ENCODE measurements at places on chromosomes 1 and 21.

GRCh38 chr1:8025061-8025670 lies 943 bp downstream of the ERRFI1 start:
- peak; percentile 37 for DNase-seq

DNA sequence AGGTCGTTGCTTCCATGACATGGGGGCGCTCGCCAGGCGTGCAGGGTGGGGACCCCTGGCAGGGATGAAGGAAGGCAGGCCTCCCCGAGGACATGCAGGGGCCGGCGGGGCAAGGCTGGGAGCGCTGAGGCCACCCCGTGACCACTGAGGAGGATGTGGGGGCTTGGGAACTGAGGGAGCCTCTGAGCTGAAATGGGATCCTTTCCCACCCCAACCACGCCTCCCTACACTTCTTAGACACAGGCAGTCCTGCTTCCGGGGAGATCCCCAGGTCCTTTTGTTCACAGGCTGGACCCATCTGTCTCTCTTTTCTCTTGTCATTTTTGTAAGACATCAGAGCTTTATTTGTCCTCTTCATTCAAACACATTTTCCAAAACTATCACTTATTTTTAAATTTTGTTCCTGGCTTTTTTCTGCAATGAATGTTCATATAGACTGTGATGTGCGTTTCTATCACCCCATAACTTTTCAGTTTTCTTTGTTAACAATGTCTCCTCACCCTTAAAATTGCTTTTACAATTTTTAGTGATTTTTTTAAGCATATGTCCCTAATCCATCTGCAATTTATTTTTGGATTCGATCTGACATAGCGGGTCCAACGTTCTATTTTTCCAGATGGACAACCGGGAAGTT lies 156.7 kb upstream of the BACE2 start:
- DNase-seq, result peak; percentile 38

DNA sequence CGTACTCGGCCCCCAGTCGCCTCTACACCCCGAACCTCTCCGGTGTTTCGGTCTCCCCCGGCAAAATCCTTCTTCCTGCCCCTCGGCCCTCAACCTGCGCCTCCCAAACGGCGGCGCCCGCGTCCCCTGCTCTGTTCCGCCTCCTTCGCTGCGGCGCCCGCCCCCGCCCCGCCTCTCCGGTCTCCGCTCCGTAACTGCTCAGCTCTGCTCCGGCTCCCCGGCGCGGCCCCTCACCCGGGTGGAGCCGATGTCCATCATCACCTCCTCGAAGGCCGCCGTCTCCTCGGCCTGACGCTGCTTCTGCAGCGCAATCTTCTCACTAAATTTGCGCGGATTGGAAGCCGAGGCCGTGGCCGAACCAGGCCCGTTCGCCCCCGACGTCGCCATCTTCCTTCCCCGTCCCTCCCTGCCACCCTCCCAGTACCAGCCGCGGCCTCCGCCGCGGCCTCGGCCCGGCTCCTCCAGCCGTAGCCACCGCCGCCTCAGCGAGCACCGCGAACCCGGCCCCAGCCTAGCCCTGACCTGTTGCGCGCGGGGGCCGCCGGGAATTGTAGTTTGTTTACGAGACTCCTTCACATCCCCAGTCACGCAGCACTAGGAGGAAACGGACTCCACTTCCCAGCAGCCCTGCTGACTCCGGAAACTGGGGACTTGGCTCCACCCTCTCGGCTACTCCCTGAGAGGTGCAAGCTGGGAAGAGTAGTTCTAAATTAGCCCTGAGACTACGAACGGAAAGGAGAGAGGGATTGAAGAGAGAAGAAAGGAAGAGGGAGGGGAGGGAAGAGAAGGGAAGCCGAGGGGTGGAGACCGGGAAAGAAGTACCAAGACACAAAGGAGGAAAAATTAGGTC lies at the start of gene CRTC2:
Gene CRTC2, minus strand, starts transcription at position 502 of the 850 bp plus-strand sequence. Its CDS starts 115 bp downstream, at position 387.
- peak; percentile 100 for DNase-seq

DNA sequence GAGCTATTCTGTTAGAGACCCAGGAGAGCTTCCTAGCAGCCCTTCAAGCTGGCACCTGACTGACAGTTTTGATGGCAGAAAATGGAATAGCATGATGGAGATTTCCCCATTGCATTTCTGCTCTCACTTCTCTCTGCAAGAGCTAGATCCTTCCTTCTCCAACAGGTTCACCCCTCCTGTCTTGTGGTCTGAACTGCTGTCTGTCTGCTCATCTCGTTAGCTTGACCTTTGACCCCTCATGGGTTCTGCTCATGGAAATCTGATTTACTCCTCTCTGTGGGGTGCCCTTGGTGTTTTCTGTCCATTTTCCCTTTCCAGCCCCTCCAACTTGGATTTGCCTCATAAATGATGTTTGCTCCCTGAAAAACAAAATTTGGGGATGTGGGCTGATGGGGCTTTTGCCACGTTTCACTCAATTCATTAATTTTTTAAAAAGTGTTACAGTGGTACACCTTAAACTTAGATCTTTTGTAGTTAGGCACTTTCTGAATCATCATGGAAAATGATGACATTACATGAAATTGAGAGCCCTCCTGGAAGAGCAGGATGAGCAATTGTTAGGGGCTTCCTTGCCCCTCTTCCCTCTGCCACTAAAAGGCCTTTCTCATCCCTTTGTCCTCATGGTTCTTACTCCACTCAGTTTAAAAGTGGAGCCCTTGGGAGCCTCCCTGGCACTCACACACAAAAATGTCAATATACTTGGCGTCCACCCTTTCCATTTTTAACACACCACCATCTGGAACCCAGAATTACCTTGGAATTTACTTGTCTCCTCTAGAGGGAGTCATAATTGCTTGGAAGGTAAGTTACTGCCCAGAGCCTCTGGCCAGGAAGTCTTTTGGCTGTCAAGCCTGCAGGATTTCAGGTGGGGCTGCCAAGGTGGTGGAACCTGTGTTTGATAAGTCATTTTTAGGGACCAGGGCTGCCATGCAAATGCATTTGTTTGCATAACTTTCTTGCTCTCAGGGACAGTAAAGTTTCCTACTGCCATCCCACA lies 31.9 kb upstream of the IL19 start:
- DNase-seq, result peak; percentile 31

GRCh38 chr1:206551296-206551985 lies 44.1 kb downstream of the RASSF5 start:
- DNase-seq, result no peak

Measured in tongue (tissue), 3 donors.